Cardiac muscle cell (in vitro differentiated cells and primary cell): ENCODE measurements at places on chromosomes 16 and 17. TPM values are rescaled to one million over a fixed set of nuclear protein-coding genes. Genes with fewer than 3 reads are reported as not detected.

C16orf90 gene
- not detected in 2 replicates for total RNA-seq

KIAA0513 gene
- total RNA-seq, result 23.4 and 24.6 TPM in 2 replicates

MYH1 gene
- total RNA-seq, result not detected in 2 replicates

FBF1 gene
- 13.8 and 15.9 TPM in 2 replicates for total RNA-seq

CDRT15L2 gene
- total RNA-seq, result not detected in 2 replicates

METRNL gene
- total RNA-seq, result 41.5 and 44.1 TPM in 2 replicates

ENPP7 gene
- total RNA-seq, result not detected in 2 replicates

KRTAP3-1 gene
- not detected in 2 replicates for total RNA-seq

SLC13A2 gene
- total RNA-seq, result not detected in 2 replicates

ITGB3 gene
- 11.8 and 20.0 TPM in 2 replicates for total RNA-seq

IRX5 gene
- 69.1 and 93.0 TPM in 2 replicates for total RNA-seq

PRDM7 gene
- total RNA-seq, result not detected in 2 replicates

KRT28 gene
- total RNA-seq, result not detected in 2 replicates

FAM83G gene
- 2.7 and 8.0 TPM in 2 replicates for total RNA-seq

CACNG3 gene
- total RNA-seq, result not detected in 2 replicates

MEOX1 gene
- 0.07 and 1.0 TPM in 2 replicates for total RNA-seq

NACA2 gene
- not detected in 2 replicates for total RNA-seq

PCYT2 gene
- total RNA-seq, result 83.8 and 111 TPM in 2 replicates

TBC1D3I gene
- total RNA-seq, result not detected in 2 replicates

SLFN13 gene
- 3.5 and 7.9 TPM in 2 replicates for total RNA-seq

FBXW10 gene
- 0.04 and 0.12 TPM in 2 replicates for total RNA-seq
